ENCODE measurements at places on chromosomes 11 and 22. TPM values are rescaled to one million over a fixed set of nuclear protein-coding genes. Genes with fewer than 3 reads are reported as not detected.

- DNase-seq = no peak
Measured at GRCh38 chr11:76663486-76663810, 7.1 kb downstream of the LRRC32 start.

DNA sequence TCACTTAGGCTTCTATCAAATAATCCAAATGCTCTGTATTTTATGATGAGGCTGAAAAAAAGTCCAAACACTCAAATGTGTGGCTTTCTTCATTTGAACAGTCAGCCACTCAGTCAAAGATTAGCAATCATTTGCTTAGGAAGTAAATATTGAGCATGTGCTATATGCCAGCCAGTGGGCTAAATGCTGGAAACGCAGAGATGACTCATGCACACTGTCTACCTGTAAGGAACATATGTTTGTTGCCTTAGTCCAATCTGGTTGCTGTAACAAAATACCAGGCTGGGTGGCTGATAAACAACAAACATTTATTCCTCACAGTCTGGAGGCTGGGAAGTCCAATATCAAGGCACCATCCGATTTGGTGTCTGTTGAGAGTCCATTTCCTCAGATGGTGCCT, 617.3 kb downstream of the NTM start:
- no peak for DNase-seq

DNA sequence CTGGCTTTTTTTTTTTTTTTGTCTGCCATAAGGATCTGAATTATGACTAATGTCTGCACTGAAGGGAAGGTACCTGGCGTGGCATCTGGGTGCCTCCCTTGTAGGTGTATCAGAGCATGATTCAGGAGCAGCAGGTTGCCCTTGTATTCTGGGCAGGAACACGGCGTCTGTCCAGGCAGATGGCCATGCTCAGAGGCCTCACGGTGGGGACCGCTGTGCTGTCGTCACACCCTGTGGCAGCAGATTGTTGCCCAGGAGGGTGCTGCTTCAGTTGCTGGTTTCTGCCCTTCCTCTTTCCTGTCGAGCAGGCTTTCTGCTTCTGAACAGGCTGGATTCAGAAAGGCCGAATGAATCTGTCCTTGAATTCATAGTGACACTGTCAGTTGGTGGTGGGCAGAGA, 11.0 kb downstream of the ZNRF3 start:
- no peak for DNase-seq

DNA sequence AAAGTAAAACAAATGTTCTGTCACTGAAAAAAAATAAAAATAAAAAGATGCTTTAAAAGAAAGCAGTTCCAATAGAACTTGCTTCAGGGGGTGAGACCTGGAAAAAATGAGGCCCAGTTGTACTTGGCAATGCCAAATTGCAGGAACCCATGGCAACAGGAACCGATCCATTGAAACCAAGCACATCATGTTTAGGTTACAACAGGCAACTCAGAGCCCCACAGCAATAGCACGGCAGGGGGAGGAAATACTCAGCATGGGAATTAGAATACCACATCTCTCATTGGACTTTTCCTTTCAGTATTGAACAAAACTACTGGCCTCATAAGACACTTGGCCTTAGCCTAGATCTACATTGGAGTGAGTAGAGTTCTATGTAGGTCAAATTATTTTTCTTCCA, 84.3 kb downstream of the MSANTD4 start:
- no peak for DNase-seq

DNA sequence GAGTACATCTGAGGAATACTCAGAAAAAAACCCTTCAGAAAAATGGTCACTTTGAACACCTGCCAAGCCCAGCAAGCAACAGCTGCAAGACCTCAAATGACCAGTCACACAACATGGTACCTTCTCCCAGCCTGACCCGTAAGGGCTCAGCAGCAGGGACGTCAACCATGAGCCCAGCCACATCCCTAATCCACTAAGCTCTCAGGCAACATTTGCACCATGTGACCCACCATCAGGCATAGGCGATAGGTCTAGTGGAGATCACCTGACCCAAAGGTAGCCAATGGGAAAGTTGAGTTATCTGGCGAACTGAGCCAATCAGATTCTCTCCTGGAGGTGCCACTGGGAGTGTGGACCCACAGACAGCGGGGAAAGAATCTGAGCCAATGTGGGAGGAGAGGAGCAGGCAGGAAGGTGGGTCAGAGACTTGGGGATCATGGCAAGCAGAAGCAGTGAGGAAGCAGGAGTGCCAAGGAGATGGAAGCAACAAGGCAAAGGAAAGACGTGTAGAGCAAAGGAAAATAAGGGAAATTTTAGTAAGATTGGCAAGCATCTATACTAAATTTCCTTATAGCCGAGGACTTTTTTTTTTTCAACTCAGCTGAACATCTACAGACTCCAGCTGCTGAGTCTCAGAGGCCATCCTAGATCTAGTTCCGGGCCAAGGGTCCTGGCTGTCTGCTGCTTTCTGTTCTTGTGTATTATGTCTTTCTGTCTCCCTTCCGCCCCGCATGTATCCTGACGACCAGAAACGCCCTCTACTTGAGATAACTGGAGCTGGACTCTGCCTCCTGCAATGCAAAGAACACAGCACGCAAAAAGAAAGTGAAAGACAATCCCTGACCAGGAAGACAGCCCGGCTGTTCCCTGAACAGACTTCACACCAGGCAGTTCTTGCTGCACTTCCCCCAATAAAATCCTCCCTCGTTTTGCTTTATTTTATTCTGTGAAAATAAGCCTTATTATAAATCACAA, 11.0 kb upstream of the PLAAT2 start:
- no peak for DNase-seq

- peak; percentile 57 for DNase-seq
Measured at GRCh38 chr11:100719362-100719761, 32.3 kb downstream of the ARHGAP42 start.

GRCh38 chr11:96038046-96038445, 114.1 kb upstream of the MTMR2 start:
- no peak for DNase-seq

GRCh38 chr11:131724436-131724975, 354.1 kb downstream of the NTM start:
- DNase-seq = no peak

DNA sequence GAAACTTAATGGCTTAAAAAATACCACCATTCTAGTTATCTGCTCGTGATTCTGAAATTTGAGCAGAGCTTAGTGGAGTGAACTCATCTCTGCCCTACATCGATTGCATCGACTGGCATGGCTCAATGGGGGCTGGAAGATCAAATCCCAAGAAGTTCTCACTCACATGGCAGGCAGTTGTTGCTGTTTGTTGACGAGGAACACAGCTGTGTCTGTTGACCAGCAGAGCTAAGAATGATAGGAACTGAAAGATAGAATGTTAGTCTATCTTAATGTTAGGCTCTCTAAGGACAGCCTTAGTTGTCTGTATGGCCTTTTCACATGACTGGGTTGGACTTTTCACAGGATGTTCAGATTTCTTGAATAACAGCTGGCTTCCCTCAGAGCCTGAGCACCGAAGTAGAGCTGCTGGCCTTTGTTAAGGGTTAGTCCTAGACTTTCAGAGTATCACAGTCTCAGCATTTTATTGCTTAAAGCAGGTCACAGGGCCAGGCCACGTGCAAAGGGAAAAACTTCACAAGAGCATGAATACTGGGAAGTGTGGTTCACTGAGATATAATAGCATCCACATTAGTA, 31.6 kb upstream of the IZUMO1R start:
- DNase-seq = no peak

GRCh38 chr11:19869946-19870589, 157.4 kb downstream of the NAV2 start:
- DNase-seq = no peak

DNA sequence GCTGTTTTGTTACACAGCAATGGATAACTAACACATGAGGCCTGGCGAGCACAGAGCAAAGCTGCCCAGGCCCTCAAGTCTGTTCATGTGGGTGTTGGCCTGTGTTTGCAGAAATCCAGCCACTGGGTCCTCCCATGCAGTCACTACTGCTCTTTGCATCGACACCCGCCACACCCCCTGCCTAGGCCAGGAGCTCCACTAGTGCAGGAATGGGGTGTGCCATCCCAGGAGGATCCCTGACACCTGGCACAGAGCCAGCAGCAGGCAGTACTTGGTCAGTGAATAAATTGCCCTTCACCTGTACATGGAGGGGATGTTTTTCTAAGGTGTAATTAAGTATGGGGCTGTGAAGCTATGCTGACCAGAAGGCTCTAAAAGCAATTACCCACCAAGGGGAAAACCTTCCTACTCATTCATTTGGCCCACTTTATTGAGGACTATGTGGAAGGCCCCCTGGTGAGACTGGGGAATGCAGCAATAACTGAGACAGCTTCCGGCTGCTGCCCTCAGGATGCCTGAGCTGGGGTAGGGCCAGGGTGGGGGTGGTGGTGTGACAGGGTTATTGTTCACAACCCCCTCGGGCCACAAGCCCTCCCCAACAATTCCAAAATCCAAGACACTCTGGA, 160.8 kb downstream of the CRYBB2 start:
- DNase-seq = no peak

DNA sequence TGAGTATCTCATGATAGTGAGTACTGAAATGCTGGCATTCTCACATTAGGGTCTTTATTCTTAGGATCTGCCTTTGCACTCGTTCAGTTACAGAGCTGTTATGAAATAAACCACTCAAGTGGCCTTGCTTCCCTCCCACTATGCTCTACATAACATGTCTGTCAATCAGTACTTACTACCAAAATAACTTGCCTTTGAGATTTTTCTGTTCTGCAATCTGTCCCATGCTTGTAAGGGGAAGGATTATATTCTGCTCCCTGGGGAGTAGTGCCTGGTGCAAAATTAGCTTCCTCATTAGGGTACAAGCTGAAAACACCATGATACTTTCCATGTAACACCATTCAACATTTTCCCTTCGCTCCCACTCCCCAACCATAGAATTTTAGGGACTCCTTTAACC, 1.9 kb upstream of the GRAP2 start:
- no peak for DNase-seq

GRCh38 chr11:67083786-67084366, 27.2 kb downstream of the RHOD start:
- no peak for DNase-seq

DNA sequence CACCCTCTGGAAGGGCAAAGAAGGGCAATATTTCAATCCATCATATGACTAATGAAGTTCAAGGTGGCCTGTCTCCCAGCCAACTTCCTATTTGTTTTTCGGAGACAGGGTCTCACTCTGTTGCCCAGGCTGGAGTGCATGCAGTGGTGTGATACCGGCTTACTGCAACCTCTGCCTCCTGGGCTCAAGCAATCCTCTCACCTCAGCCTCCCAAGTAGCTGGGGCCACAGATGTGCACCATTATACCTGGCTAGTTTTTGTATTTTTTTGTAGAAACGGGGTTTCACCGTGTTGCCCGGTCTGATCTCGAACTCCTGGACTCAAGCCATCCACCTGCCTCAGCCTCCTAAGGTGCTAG, 13.4 kb downstream of the ABTB2 start:
- DNase-seq = no peak

DNA sequence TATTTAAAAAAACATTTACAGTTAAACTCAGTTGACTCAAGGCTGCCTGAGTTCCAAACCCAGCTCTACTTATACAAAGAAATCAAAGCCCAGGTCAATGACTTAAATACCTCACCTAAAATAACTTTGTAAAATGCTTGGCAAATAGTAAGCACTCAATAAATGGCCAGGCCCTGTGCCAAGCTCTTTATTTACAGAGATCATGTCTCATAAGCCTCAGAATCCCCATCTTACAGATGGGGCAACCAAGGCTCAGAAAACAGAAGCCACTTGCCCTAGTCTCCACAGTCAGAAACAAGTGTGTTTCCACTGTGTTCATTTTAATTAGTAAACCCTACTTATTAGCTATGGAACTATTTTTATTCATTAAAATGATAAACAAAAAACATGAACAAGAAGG, 30.5 kb upstream of the TTC28 start:
- no peak for DNase-seq

GRCh38 chr11:60459345-60459744, 3.7 kb downstream of the MS4A1 start:
- DNase-seq = no peak

FBLN1 gene
- 84.3 TPM for total RNA-seq

SCGB2A2 gene
- not detected for total RNA-seq

C11orf21 gene
- total RNA-seq = not detected

ISX gene
- not detected for total RNA-seq

POU2AF1 gene
- total RNA-seq = not detected

Data from neural progenitor cell (in vitro differentiated cells).